ENCODE measurements at places on chromosomes 3 and 15.

DNA sequence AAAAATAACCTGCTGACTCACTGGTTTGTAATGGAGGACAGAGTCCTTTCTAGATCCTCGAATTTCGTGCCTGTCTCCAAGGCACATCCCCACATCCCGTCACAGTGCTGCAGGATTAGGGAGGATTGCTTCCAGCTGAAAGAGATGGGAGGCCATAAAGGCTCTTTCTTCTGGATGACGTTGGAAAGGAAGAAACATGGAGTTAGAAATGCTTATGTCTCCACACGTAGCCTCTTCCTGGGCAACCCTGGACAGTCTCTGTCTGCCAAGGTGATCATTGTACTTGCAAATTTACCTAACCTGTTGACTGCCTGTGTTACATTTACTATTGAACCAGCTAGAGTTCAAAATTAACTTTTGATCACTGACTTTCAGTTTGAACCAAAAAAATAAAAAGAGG lies 27.6 kb upstream of the VILL start:
- no peak for DNase-seq

DNA sequence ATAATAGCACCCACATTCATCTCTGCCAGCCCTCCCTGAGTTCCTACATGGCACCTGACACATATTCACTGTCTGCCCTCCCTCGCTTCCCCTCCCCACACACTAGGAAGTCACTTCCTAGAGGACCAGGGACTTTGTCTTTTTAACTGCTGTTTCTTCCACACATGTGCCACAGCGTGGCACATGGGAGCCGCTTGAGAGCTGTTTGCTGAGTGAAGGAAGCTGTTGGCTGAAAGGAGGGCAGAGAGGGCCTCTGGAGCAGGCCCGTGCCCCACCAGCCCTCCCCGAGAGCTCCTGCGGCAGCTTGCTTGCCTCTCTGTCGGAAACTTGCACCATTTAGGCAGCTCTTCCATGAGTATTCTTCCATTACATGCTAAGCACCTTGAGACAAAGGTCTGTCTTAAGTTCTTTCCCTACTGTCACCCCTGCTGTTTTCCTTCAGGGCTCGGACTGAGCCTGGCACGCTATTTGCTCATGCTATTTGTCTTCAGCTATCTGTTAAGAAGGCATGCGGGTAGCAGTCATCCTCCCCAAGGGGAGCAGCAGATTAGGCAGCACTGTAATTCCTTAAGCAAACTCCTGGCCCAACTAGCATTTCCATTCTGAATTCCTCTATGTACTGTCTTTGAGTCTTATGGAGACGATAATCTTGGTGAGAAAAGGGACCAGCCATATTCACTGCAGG lies 72.2 kb downstream of the CACNA1D start:
- DNase-seq: no peak

DNA sequence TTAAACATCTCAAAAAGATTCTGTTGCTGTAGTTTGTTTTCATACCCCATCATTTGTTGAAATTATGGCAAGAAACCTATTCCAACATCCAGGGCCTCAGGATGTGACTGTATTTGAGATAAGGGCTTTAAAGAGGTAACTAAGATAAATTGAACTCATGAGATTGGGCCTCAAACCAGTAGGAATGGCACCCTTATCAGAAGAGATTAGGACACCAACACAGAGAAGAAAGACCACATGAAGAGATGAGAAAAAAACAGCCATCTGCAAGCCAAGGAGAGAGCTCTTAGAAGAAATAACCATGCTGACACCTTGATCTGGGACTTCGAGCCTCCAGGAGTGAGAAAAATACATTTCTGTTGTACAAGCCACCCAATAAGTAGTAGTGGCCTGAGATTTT lies 157.7 kb downstream of the CGGBP1 start:
- DNase-seq: no peak

DNA sequence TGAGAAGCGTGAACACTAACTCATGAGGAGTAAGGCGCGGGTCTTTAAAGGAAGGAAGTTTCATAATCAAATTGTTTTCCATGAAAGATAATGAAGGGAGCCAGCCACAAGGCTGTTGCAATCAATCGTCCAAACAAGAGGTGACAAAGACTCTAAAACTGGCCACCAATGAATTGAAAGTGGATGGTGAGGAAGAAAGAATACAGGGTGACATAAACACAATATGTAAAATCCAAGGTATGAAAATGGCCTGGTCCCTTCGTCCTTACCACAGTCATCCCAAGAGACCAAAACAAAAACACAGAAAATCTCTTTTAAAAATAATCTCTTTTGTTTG lies 12.0 kb downstream of the CD86 start:
- no peak for DNase-seq

GRCh38 chr3:116198087-116198486 lies 247.2 kb downstream of the LSAMP start:
- no peak for DNase-seq

DNA sequence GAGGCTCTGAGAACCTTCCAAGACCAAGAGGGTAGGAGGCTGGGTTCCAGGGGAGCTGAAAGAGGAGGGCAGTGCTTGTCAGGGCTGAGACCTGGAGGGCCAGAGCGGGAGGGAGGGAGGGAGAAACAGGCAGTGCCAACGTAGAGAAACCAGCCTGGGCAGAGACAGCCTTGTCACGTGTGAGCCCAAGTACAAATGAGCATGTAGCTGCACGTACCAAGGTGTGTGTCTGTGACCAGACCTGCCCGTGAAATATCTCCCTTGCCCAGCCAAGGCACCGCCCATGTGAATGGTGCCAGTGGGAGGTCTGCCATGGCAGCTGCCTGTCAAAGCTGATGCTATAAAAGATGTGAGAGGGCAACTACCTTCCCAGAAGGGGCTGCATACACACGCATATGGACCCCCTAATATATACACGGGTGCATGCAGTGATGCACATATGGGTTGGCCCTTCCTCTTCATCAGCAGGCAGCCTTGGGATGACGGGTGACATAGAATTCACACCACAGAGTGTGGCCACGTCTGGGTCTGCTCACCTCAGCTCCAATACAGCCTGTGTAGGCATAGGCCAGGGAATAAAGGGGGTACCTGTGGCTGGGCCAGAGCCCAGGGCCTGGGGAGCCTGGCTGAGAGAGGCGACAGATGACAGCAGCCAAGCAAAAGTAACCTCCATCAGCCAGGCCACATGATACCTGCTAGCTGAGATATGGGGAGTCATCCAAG lies 7.8 kb upstream of the CTDSPL start:
- DNase-seq: no peak

DNA sequence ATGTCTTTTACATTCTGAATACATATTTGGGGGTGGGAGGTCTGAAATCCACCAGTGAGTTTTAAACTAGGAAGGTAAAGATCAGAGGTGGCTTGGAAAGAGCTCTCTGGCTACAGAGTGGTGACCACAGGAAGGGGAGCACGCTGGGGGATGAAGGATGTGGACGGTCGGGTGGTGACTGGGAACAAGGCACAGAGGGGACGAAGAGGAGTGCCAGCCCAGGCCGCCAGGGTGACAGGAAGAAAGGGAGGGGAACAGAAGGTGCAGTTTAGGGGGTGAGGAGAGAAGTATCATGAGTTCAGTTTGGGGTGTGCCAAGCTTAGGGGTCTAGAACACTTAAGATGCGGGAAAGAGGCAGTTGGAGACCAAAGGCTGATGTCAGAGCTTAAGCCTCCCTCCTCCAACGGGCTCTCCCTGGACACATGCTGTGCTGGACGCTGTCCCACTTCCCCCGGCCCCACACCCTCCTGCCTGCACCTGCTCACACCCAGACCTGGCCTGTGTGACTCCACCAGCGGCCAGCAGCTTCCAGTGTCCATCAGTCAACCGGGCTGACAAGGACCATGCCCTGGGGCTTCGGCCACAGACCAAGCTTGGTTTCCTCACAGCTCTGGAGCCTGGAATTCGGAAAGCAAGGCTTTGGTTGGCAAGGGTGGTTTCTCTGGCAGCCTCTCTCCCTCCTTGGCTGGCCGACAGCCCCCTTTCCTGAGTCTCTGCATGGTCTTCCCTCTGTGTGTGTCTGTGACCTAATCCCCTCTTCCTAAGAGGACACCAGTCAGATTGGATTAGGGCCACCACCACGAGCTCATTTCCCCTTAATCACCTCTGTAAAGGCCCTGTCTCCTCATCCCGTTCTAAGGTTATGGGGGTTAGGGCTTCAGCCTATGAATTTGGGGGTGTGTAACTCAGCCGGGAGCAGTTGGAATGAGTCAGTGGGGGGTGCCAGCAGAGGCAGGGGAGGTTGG lies 120.4 kb upstream of the IQSEC1 start:
- DNase-seq: no peak

- DNase-seq: no peak
Observed at GRCh38 chr15:62922514-62922913, 120.0 kb upstream of the TPM1 start.

DNA sequence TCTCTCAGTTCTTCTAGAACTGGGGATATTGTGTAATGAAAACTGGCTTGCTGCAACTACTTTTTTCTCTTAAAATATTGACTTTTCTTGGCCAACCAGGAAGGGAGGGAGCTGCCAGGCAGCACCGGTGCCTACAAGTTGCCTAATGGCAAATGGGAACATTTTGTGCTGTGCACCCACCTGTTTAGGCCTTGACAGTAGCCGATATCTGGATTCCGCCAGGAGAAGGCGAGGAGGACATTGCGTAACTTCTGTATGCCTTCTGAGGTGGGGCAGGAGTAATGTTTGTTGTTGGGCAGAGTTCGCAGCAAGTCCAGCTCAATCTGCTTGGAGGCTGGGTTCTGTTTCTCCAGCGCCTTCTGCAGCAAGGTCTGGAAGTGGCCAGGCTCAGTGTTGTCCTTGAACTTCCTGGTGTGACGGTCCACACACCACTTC lies 64.9 kb downstream of the TBC1D2B start:
- DNase-seq: no peak

GRCh38 chr3:71185733-71186455 lies 397.6 kb downstream of the FOXP1 start:
- no peak for DNase-seq

DNA sequence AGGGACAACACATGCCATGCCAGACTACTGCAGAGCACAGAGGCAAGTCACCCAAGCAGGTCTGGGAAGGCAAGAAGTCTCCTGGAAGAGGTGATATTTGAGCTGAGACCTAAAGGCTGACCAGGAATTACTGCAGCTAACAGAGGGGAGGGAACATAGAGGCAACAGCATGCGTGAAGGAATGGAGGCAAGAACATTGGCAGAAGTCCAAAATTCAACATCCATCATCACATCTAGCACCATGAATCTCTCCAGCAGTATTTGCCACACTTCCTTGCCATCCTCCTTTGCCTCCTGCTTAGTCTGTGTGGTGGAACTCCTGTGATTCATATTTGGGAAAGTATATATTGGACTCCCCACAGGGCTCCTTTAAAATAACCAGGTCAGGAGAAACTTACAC lies 870 bp upstream of the TSEN2 start:
- no peak for DNase-seq

DNA sequence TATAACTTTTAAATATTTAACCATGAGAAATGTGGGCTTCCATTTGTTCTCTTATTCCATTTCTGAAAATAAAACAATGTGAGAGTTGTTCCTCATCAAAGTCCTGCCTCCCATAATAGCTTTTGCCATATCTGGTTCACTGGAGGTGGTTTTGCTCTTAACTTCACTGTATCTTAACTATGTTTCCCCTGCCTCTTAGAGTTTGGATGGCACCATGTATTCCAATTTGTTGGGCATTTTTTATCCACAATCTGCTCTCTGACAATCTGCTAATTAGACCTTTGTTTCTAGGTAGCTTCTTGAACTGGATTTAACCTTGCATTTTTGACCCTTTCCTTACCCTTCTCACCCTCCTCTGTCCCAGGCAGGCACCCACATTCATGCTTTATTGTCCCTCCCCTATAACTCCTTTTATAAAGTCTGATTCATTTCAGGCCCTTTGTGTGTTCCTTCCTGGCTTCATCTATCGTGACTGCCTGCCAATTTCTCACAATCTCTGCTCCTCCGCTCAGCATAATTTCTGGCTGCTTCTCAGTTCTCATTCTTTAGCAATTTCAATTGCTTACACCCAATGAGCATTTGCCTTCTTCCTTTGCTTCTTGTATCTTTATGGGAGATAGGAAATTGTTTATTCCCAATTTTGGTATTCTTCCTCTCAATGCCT lies 144.2 kb upstream of the ARHGEF26 start:
- DNase-seq: peak; percentile 83

DNA sequence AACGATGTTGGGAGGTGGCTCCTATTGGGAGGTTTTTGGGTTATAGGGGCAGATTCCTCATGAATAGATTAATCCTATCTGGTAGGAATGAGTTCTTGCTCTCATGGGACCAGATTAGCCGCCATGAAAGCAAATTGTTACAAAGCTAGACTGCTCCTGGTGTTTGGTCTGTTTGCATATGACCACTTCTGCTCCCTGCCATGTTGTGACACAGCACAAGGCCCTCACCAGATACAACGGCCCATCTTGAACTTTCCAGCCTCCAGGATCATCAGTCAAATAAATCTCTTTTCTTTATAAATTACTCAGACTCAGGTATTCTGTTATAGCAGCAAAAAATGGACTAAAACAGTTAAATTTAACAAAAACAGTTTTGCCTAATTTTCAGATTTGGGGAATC lies 34.4 kb downstream of the TRIM42 start:
- DNase-seq: no peak

DNA sequence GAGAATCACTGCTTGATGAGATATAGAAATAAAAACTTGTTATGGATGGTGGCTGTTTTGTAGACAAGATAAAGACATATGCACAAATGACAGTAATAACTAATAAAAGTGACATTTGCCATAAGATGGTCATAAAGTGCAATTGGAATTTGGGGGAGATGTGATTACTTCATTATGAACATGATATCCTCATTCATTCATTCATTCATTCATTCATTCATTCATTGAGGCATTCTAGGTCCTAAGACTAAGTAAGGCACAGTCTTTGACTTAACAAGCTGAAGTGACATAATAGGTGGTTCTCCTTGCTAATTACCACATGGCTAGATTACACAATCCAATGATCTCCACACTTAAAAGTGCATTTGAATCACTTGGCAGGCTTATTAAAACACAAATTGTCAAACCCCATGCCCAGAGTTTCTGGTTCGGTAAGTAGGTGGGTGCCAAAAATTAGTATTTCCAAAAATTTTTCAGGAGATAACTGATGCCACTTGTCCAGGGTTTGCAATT lies 18.9 kb downstream of the RAP2B start:
- no peak for DNase-seq

- DNase-seq: no peak
Observed at GRCh38 chr3:191051037-191051436, 148.0 kb upstream of the OSTN start.

DNA sequence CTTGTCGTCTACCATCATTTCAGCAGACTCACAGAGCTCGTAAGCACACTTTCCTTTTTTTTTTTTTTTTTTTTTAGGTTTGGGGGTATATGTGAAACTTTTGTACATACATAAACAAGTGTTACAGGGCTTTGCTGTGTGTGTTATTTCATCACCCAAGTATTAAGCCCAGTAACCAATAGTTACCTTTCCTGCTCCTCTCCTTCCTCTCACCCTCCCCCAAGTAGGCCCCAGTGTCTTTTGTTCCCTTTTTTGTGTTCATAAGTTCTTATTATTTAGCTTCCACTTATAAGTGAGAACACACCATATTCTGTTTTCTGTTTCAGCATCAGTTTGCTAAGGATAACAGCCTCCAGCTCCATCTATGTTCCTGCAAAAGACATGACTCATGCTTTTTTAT lies 746.8 kb downstream of the GRM7 start:
- DNase-seq: no peak

GRCh38 chr3:127068871-127069270 lies 86.0 kb downstream of the PLXNA1 start:
- DNase-seq: no peak

Data from hindlimb muscle (tissue), 1 donor.